ENCODE measurements at places on chromosomes 2 and 18. TPM values are rescaled to one million over a fixed set of nuclear protein-coding genes. Genes with fewer than 3 reads are reported as not detected.

GRCh38 chr2:109379507-109379906 lies 234.3 kb downstream of the SEPTIN10 start:
- no peak for DNase-seq

Gene RGPD8
- 16.0 TPM for total RNA-seq

GRCh38 chr2:237700512-237701032 lies 73.2 kb downstream of the LRRFIP1 start:
- peak; percentile 90 for DNase-seq

DNA sequence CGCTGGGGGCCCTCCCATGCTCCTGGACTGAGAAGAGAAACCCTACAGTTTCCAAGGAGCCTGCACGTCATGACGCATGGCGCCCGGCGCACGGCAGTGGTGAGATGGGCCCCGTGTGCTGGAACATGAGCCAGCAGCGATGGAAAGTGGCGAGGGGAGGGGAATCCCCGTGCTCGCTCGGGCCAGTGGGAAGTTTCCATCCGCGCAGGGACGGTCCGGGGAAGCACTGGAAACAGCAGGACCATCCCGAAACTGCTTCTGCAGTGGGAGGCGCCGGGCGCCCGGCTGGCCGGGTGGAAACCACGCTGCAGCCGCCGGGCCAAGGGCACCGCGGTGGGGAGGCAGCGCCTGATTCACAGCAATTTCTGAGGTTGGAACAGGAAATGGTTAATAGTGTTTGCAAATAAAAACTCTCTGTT lies 4.9 kb upstream of the PDCD1 start:
- DNase-seq = peak; percentile 87

GRCh38 chr2:190255676-190256075 lies 64.0 kb downstream of the HIBCH start:
- no peak for DNase-seq

Gene SLC11A1
- 0.10 TPM for total RNA-seq

DNA sequence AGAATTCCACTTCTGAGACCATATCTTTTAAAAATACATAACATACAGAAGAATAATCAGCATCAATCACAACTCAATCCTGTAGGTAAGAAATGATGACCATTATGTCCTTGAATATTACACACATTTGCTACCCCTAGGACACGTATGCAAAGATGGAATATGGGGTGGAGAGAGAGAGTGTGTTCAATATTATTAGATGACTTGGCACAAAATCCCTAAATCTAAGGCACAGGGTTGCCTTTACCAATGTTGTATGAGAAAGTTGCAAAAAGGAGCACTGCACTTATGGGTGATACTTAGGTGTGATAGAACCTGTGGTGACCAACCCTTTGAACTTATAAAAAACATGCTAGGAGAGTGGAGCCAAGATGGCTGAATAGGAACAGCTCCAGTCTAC lies 326.2 kb upstream of the FSHR start:
- no peak for DNase-seq

- peak; percentile 10 for DNase-seq
Measured at GRCh38 chr18:34659579-34660517, 50.2 kb upstream of the DTNA start.

- no peak for DNase-seq
Measured at GRCh38 chr2:20985062-20985461, 58.8 kb downstream of the APOB start.

DNA sequence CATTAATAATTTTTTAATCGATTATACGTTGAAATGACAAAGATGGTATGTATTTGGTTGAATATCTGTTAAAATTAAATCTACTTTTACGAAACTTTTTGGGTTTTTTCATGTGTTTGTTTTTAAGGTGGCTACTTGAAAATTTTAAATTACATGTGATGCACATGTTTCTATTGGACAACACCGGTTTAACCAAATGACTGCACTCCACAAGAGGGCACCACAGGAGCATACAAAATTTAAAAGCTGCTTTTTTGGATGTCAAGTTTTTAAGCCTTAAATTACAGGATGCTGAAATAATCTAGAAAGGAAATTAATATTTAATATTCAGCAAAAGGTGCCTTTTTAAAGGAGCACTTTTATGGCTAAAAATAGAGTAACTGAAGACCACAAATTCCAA lies 98.7 kb downstream of the ACVR1 start:
- peak; percentile 61 for DNase-seq

DNA sequence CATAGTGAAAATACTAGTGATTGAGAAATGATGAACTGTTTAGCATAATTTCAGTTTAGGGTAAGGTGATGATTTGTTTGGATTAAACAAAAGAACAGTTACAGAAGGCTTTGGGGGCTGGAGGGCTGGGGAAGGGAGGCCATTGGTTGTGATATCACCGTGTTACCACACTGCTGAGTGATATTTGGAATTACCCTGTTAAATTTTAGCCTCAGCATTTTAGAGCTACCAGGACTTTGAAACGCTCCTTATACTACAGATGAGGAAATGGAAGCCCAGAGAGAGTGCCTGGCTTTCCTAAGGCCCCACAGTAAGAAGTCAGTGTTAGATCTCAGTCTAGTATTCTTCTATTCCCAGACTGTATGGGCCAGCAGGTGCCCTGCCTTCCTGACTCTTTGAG lies 15.6 kb downstream of the ARHGEF33 start:
- DNase-seq = no peak

Gene TEKT4
- total RNA-seq = not detected

Gene CAVIN2
- total RNA-seq = not detected

DNA sequence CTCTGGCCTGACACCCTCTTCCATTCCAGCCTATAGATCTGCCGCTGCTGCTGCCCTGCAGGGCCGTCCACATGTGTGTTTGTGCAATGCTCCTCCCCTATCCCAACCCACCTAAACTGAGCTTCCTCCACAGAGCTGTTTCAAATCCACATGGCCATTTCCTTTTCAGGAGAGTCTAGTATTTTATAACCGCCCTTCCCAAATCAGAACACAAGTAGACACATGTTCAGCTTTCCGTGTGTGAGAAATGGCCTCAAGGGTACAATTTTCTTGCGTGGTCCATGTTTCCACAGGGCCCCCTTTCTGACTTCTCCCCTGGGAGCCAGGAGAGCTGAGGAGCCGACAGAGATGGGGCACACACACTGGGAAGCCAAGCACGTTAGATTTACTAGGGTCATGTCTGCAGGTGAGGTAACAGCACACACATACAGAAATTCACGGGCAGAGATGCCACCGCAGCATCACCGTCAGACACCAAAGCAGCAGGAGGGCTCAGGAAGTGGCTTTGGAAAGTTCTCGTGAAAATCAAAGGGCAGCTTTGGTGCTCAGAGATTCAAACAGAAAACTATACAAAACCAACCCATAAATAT lies 102.9 kb upstream of the TGFA start:
- DNase-seq = peak; percentile 50

All from activated CD4-positive, alpha-beta memory T cell treated with anti-CD3 and anti-CD28 coated beads for 36 hours (primary cell).